Stimulated activated CD4-positive, alpha-beta T cell treated with anti-CD3 and anti-CD28 coated beads, Interleukin-15, amount 100 ng/mL, for 1 hour (primary cell): ENCODE measurements at places on chromosomes 4 and X.

DNA sequence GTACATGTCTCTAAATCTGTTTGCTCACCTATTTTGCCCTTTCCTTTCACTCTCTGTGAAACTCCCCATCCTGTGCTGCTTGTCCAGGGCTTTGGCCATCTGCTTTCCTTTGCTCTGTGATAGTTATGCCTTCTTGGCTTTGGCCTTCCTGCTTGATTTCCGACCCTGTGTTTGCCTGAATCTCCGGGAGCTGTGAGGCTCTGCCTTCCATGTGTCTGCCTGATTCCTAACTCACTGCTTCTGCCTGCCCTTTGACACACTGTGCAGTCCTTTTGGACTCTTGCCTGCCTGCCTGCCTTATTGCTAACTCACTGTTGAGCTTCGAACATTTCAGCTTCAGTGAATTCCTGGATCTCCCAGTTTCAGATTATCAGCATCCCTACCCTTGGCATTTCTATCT, 143.1 kb downstream of the C4orf33 start:
- no peak for DNase-seq

- no peak for DNase-seq
Measured at GRCh38 chr4:147851135-147851534, 119.2 kb downstream of the ARHGAP10 start.

DNA sequence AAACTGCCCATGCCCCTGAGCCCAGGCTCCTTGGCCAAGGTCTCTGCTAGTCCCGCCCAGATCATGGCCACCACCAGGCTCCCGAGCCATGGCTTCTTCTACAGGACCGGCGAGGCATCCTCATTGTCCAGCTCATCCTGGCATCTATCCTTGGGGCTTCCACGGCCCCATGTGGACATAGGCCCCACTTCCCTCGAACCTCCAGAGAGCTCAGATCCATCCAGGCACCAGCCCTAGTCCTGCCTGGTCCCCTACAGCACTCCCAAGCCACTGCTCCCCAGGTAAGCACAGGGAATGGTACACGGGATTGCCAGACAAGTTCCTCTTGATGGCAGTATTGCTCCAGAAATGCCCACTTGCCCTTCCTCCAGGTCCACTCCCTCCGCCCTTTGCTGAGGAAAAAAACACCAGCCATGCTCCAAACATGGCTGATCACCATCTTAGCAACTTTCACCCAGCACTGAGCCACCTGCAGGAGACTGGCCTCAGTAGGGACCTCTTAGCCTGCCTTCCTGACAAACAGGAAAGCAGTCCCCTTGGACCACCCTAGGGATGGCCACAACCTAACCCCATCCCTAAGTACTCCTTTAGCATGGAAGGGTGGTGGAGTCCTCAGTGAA, 272.1 kb upstream of the AGTR2 start:
- no peak for DNase-seq

DNA sequence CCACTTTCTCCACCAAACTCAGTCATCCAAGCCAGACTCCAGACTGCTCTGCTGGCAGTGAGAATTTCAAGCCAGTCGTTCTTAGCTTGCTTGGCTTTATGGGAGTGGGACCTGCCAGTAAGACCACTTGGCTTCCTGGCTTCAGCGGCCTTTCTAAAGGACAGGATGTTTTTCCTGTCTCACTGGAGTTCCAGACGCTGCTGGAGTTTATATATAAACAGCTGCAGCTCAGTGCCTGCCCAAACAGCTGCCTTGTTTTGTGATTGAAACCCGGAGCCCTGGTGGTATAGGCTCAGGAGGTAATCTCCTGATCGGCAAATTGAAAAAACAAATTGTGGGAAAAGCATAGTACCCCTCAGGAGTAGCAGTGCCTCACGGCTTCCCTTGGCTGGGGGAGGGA, 1165.8 kb upstream of the ADGRL3 start:
- DNase-seq: no peak

DNA sequence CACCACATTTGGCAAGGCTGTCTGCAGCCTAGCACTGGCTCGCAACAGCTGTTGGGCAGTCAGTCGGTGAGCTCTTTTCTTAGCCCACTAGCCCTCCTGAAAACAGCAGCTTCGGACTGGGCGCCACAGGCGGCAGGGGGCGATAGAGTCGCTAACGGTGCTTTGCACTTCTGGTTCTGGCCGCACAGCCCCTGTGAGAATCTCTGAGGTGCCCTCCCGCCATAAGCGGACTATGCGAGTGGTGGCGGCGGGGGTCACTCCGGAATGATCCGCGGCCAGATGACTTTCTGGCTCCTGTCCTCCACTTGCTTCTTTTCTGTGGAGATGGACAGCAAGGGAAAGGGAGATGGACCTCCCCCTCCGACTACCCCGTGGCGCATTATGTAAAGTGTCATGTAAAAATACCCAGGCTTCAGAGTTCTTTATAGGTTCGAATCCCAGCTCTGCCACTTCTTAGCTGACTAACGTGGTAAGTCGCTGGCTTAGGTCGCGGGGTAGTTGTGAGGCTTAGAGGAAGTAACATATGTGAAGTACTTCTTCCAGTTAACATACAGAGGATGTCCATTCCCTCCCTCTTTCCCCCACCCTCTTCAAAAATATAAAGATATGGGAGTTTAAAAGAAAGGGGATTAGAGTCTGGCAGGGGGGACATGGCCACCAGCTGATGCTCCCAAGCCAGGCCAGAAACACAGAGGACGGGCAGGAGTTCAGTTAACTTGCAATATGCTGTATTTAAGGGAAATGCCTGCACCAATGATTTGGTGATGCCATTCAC, 11.0 kb downstream of the ARHGAP36 start:
- DNase-seq: no peak

DNA sequence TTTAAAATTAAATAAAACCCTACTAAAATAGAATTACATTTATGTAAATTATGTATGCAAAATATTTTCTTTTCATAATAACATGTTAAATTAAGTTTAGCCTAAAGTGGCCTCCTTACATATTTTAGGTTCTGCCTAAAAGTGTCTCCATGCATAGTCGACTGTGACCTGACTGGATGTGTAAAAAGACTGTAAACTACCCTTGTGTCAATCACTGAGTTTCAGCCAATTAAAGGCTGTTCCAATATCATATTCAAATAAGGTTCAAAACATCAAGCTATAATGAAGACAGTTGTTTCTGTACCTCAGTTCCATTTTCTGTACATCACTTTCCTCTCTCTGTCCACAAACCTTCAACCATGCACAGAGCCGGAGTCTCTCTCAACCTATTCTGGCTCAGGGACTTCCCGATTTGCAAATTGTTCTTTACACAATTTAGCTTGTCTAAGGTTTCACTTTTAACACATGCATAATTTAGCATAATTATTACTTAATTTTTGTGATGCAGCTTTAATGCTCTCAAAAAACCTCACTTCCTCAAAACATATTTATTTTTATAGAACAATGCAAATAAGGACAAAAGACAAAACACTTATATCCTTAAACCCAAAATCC, 60.1 kb downstream of the SH3RF1 start:
- no peak for DNase-seq

- no peak for DNase-seq
Measured at GRCh38 chr4:76302826-76303438, 3.6 kb upstream of the STBD1 start.

GRCh38 chr4:87097075-87097474, 123.3 kb downstream of the KLHL8 start:
- no peak for DNase-seq

- no peak for DNase-seq
Measured at GRCh38 chr4:141195095-141195707, 25.5 kb upstream of the ZNF330 start.

DNA sequence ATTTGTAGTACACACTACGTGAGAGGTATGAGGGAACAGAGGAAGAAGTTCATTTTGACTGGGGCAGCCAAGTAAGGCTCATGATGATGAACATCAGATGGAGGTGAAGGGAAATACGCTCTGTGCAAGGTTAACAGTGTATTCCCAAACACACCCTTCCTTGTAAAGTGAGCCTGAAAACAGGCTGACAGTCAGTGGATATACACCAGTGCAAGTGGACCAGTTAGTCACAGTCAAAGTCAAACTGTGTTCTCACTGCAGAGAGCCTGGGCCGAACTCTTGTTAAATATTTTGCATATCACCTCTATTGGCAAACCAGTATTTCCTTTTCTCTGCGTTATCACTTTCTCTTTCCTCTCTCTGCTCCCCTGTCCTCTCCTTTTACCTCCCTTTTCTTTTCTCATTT, 23.4 kb upstream of the RHOH start:
- DNase-seq: no peak

DNA sequence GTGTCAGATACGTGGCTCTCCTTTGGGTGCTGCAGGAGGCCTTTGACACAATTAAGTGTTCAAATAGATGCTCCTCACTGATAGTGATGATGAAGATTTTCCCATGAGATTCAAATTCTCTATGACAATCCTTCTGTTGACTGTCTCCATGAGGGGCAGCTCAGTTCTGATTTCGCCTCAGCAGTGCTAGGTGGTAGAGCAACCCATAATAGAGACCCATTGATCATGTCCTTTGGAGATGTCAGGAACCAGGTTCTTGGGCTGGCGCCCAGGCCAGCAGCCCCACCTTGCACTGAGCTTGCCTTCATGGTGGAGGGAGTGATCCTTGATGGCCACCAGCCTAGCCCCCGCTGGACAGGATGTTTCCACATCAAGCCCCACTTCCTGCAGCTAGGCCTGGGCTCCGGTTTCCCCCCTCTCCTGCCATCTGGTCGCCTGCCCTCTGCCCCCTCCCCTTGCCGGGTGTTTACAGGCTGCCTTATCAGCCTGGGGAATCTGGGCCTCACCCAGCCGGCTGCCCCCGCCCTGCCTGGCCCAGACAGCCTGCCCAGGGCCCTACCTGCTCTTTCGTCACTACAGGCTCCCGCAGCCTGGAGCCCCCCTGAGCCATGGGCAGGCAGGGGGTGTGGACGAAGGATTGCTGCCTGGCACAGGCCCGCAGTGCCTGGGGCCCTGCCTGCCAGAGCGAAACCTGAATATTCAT, 12.6 kb downstream of the ELF4 start:
- DNase-seq: no peak

- DNase-seq: no peak
Measured at GRCh38 chrX:154490021-154490413, 412 bp downstream of the SLC10A3 start.

- no peak for DNase-seq
Measured at GRCh38 chrX:68443155-68443868, 10.0 kb upstream of the OPHN1 start.
